HepG2 (cell line): ENCODE measurements at places on chromosomes 6 and 20.

DNA sequence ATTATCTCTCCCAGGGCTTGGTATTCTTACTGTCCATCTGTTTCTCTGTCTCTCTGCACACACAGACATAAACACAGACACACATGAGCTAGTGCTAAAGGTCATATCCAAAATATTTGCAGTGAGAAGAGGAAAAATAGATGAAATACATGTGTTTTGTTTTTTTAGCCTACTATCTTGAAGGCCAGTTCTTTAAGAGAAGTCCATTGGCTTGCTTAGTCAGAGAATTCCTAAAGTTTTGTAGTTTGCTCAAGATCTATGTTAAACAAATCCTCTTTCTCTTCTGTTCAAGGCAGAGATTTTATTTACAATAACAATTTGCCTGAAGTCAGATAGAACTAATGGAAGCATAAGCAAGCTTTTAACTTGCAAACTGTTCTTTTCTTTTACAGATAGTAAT, 120.0 kb upstream of the AKIRIN2 start:
- peak; percentile 92 for DNase-seq

GRCh38 chr6:128208078-128208477, 307.2 kb upstream of the THEMIS start:
- peak; percentile 82 for DNase-seq

DNA sequence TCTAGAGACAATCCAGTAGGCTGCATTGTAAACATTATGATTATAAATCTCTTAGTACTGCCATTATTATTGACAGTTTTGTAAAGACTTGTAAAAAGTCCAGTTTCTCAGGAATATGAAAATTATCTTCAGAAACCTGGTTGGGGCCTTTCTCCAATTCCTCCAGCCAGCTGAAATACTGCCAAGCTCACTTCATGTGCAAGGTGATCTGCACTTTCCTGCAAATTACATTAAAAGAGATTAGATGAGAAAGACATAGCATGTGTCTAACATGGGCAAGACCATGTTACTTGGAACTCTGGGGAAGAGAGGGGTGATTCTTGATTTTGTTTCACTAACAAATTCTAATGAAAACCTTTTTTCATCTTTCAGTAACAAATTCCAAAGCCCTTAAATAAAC, 24.0 kb downstream of the PGM3 start:
- no peak for DNase-seq

GRCh38 chr6:73675466-73676098, 20.4 kb upstream of the CD109 start:
- DNase-seq: peak; percentile 71

DNA sequence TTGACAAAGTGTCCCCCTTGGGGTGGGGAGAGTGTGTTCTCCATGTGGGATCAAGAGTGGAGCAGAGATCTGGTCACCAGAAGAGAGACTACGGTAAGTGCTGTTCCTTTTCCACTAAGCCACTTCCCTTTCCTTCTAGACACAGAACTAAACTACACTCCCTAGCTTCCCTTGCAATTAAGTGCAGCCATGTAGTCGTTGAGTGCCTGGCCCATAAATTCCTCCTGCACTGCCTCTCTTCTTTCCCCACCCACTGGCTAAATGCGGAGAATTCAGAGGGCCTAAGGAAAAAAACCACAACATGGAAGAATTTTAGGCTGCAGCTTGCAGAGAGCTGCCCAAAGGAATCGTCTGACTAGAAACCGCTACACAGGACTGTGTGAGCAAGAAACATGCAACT, 1.5 kb downstream of the WDR27 start:
- DNase-seq: no peak

- no peak for DNase-seq
Observed at GRCh38 chr6:161622779-161623178, 348.9 kb upstream of the AGPAT4 start.

GRCh38 chr6:36668591-36668990, 9.9 kb upstream of the CDKN1A start:
- no peak for DNase-seq

- DNase-seq: no peak
Observed at GRCh38 chr6:167731731-167732422, 94.8 kb upstream of the AFDN start.

DNA sequence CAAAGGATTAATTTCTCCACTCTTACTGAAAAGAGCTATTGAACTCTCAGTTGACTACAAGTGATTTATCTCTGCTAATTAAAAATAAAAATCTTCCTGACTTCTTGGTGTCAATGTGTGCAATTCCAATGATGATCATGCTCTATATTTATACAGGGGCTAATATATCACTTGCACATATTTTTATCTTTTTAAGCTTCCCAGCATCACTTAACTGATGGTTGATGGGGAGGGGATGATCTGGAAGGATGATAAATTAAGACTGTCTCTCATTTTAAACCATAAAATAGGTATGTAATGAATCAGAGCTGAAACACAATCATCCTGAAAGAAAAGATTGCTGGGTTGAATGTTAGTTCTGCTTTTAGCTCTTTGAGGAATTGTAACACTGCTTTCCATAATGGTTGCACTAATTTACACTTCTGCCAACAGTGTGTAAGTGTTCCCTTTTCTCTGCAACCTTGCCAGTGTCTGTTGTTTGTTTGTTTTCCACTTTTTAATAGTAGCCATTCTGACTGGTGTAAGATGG, 169.6 kb upstream of the ECI2 start:
- DNase-seq: no peak

DNA sequence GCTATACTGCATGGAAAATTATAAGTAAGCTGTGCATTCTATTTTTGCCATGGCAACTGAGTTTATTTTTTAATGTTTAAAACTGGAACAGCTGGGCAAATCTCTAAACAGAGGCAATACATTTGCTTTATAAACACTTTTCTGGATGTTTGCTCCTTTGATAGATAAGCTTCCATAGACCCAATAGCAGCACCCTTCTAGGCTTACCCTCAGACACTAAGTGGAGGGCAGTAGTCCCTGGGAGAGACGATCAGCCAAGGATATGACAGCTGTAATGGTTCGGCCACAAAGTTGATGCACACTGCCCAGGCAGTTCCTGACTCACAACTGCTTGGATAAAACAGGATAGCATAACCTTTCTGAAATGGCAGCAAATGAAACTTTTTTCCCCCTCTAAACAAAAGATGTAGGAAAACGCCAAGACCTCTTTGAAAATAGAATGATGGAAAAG, 8.5 kb upstream of the MRPS10 start:
- DNase-seq: no peak

DNA sequence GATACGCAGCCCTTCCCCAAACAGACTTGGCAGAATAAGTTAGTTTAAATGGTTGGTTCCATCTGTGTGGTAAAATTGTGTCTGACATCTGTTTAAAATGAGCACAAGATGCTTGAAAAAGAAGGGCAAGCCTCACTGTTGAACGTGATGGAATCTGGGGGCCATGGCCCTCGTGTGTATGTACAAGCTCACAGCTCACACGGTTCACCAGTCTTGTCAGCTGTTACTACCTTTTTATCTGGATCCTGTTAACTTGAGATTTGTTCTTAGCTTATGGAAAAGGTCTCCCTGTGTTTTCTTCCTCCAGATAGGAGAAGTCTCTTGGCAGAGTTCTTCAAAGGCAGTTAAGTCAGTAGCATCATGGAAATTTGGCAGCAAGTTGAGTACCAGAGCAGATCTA, 270.6 kb downstream of the KHDC1L start:
- DNase-seq: no peak

GRCh38 chr6:26321005-26321404, 44.0 kb upstream of the BTN3A2 start:
- DNase-seq: no peak

GRCh38 chr6:21240709-21241108, 352.8 kb upstream of the SOX4 start:
- peak; percentile 19 for DNase-seq

GRCh38 chr6:105483492-105483891, 80.6 kb upstream of the PREP start:
- no peak for DNase-seq

GRCh38 chr6:100370265-100370664, 94.5 kb downstream of the SIM1 start:
- no peak for DNase-seq

DNA sequence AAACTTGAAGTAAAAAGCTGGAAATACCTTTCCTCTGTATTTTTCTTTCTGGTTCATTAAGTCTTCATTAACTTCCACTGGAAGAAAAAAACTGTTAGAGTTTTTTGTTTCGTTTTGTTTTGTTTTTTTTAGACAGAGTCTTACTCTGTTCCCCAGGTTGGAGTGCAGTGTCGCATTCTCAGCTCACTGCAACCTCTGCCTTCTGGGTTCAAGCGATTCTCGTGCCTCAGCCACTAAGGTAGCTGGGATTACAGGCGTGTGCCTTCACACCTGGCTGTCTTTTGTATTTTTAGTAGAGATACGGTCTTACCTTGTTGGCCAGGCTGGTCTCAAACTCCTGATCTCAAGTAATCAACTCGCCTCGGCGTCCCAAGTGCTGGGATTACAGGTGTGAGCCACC, 14.9 kb downstream of the RPF2 start:
- DNase-seq: no peak

- no peak for DNase-seq
Observed at GRCh38 chr6:38245295-38245694, 394.4 kb downstream of the BTBD9 start.

DNA sequence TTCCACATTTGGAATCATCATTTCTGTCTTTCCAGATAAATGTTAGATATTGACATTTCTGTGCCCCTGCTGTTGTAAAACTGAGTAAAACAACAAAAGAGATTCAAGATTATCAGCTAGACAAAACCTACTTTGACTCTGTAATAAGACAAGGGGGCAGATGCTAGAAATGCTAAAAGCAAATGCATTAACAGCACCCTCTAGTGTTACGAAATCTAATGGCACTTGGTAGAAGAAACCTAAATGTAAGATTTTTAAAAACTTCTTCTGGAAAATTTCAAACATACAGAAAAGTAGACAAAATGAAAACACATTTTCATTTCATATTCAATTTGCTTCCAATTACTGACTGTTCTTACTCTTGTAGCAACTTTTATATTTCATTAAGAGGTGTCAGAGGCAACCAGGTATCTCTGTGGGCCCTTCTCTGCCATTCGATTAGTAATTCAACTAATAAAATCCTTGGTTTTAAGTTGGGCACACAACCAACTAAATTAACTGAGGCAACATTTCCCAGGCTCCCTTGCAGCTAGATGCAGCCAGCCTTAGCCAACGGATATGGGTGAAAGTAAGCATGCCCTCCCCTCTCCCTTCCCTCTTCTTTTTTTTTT, 45.0 kb downstream of the SLC23A2 start:
- DNase-seq: peak; percentile 76

- DNase-seq: no peak
Observed at GRCh38 chr20:38809942-38810341, 4.4 kb downstream of the PPP1R16B start.

DNA sequence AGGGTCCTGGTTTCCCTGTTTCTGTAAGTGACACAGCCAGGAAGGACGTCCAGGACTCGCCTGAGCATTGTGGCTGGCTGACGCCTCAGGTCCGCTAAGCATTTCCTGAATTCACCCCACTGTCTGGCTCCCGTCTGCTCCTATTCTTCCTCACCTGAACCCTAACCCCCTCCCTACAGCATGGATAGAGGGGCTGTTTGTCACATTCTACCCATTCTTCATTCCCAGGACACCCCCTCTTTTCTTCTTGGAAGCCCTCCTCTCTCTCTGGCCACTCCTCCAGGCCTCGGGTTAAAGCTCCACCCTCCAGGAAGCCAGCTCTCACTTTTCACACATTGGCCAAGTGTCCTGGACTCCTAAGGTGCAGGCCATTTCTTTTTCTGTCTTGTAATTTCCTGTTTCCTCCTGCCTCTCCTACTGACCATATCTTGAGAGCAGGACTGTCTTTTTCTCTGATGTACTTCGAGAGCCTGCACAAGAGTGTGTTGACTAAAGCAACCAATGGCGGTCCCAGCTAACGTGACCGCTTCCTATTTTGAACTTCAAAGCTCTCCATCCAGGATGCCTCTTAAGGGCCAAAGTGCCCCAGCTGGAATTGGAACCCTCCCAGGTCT, 24.2 kb upstream of the MYMX start:
- DNase-seq: no peak

DNA sequence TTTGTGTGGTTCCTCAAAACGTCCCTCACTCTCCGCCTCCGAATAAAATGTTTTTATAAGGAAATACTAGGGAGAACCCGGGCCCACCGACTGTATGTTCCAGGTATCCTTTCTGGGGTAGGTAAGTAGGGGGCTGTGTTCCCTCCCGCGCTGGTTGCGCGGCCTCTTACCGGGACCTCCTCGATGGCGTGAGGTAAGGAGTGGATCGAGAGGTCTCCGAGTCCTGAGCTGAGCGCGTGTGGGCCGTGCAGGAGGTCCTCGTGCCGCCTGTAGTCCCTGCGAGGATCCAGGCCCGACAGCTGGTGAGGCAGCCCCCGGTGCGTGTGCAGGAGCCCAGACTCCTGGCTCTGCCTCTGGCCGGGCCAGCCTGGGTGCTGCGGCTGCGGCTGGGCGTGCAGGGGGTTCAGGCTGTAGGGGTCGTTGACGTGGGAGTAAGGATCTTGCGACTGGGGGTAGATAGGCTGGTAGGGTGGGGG, 5.1 kb downstream of the TFAP2A start:
- DNase-seq: no peak

DNA sequence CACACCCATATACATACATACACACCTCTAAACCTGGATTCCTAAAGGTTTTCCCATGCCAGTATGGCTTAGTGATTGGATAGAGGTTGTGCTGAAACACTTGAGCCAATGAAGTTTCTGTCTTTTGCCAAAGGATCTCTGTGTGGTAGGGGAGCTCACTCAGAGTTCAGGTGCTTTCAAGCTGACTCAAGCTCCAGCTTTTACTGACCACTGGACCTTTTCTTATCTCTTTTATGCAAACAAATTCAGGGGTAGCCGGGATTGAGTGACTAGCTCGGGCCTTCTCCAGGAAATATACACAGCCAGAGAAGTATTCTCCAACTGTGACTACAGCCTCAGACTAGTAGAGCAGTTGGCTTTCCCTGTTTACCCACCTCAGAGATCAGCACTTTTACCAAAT, 21.5 kb upstream of the DSE start:
- no peak for DNase-seq

DNA sequence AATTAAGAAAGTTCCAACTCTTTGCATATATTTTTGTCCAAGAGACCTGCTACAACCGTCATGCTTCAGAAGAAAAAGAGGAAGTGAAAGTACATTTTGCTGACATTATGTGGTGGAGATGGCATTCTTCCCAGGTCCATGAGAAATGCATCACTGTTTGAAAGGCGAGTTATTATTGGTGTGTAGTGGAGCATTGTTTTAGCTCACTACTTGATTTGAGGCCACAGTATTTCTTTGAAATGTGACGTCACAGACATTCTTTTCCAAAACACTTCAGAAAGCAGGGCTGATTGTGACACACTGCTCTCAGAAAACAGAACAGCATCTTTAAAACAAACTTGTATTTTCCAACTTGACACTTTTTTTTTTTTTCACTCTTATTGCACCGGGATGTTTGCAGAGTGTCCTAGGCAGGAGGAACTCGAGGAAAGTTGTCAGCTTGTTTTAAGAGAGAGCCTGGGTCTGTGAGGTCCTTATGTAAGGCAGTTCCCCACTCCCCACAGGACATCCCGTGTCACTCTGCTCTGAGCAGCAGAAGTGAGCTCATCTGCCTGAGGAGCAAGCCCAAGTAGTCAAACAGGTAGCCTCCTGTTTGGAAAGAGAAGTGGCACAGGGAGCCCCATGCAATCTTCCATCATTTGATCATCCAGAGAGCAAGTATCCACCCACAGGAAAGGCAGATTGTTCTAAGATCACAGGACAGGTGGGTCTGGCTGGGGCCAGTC, 1.1 kb downstream of the SPTLC3 start:
- peak; percentile 63 for DNase-seq

GRCh38 chr6:2197177-2197671, 48.2 kb downstream of the GMDS start:
- DNase-seq: no peak

GRCh38 chr6:134744301-134744700, 205.6 kb downstream of the ALDH8A1 start:
- no peak for DNase-seq
